ENCODE measurements at places on chromosomes 4 and X.
A peak's percentile ranks its signal among the peaks of the same experiment; 100 is the strongest.

DNA sequence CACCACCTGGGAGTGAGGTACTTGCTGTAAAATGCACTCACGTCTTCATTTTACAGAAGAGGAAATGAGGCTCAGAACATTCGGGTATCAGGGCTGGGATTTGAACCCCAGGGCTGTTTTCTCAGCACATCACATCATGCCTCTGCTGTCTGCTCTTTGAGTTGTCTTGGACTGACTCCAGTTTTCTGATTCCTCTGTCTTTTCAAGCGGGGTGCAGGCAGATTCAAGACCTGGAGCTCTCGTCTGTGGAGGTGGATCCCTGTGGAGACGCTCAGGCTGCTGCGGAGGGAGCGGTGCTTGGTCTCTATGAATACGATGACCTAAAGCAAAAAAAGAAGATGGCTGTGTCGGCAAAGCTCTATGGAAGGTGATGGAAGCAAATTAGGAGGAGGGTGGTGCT lies 6.3 kb downstream of the LAP3 start:
- no peak for DNase-seq

DNA sequence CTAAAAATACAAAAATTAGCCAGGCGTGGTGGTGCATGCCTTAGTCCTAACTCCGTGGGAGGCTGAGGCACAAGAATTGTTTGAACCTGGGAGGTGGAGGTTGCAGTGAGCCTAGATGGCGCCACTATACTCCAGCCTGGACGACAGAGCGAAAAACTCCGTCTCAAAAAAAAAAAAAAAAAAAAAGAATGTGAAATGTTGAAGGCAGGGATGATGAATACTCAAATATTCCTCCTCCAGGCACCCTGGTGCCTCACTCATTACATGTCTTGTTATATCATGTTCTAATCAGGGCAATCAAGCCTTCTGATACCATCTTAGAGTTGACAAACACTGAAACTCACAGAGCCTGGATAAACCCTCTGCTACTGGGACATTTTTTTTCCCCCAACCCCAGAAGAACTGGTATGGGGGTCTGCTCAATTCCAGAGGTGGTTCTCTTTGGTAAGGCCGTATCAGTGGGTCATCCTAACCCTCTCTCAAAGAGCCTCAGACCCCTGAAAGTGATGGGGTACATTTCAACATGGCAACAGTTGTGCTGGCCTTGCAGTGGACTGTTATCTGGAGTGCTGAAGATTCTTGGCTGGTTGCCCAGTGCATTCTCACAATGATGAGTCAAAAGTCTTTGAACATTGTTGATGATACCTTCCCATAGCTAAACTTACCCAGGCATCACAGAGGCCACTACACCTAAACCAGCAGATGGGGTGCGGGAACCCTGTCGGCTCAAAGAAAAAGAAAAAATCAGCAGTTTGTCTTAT lies 2.4 kb upstream of the SH3KBP1 start:
- peak; percentile 12 for DNase-seq

- no peak for DNase-seq
These were observed 3.4 kb upstream of the USP11 start for GRCh38 chrX:47229427-47229826.

GRCh38 chrX:115650449-115650848 lies 89.5 kb downstream of the PLS3 start:
- no peak for DNase-seq

DNA sequence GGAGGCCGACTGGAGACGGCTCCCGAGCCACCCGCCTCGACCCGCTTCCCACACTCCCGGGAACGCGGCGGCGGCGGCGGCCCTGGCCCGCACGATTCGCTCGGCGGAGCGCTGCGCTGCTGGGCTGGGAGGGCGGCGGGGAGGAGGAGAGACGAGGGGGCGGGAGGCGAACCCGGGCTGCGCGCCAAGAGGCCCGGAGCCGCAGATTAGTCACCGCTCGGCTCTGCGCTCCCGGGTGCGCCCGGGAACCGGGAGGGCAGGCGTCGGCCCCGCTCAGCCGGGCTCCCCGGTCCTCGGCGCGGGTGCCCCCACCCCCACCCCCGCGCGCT lies 11.2 kb upstream of the BCOR start:
- DNase-seq = no peak

GRCh38 chr4:38322714-38323113 lies 341.3 kb upstream of the KLF3 start:
- no peak for DNase-seq

GRCh38 chr4:82247171-82247570 lies 126.6 kb downstream of the HNRNPD start:
- no peak for DNase-seq

DNA sequence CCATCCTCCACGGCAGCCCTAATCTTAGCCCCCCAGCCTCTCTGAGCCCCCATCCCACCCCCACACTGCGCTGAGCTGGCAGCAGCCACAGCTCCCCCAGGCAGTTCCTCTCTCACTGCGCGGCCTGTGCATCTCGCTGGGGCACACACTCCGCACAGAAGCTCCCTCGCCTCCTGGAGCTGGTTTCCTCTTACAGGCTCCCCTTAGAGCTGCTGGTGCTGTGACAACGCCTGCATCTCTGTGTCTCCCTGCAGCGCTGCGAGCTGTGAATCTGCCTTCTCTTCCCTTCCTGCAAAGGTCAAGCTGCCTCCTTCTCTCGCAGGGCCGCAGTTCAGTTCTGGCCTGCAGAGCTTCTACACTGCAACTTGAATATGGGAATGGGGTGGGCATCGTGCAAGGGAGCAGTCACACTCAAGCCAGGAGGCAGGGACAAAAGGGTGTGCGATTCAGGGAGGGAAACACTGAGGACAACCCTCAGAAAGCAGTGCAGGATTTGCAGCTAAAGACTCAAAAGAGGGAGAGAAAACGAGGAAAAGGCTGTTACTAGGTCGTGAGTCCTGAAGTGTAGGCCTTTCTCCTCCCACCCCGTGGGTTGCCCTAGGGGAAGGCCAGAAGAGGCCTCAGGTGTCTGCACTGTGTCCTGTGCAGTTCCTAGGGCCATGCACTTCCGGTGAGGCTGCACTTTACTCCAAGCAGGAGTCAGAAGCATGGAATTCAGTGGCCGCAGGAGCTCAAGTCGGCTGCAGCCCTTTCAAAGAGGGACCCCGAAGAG lies 87.0 kb downstream of the BCOR start:
- no peak for DNase-seq

DNA sequence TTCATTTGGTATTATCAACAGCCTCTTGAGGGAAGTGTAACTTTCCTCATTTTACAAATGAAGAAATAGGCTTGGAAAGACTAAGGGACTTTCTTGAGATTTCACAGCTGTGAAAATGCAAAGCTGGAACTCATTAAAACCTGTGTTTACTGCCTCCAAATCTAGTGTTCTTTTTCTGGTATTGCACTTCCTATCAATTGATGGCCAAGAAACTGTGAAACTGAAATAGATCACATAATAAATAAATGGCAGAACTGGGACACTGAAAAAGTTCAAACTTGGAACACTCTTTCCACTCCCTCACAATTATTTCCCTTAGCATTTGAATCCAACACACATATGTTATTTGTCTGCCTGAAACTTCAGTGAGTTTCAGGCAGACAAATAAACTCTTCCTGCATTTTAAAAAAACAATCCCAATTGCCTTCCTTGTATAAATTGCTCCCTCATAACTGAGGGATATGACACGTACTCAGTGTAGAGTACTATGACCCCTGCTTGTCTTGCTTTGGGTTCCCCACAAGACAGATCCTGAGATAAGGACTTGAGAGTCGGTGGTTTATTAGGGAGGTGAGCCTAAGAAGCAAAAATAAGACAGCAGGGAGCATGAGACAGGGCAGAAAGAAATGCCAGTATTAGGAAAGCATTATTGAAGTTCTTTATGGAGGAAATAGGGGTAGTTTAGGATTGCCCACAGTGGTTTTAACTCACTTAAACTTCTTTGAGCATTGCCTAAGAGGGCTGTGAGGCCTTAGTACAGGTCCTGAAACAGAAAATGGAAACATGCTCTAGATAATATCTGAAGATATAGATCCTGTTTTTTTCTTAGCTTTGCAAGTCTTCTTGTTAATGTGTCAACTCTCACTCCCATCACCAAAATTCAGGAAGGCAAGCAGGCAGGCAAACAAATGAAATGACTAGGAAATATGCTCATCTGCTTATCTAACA lies 33.9 kb downstream of the RTL3 start:
- no peak for DNase-seq
